Kidney capillary endothelial cell (primary cell): ENCODE measurements at places on chromosomes 3 and 15.

GRCh38 chr3:194364652-194365434 lies 4.7 kb downstream of the LRRC15 start:
- DNase-seq = no peak

GRCh38 chr15:90880381-90881145 lies 3.7 kb upstream of the FES start:
- no peak for DNase-seq

DNA sequence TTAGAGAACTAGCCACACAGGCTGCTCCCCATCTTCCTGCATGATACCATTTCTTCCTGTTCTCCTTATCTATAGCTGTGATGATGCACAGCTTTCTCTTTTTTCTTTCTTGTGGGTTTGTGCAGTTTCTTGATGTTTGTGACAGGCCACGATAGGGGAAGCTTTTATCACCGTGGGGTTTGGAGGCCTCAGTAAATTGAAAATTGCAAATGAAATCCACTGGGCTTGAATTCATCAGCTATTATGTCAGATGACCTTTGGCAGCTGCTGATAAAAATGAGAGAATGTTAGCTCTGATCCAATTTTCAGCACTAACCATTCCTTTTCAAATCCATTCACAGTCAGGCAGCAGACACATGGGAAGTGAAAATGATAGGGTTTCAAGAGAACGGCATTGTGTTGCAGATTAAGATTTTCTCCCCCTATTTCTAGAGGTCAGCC lies 176.9 kb upstream of the SOX2 start:
- no peak for DNase-seq

DNA sequence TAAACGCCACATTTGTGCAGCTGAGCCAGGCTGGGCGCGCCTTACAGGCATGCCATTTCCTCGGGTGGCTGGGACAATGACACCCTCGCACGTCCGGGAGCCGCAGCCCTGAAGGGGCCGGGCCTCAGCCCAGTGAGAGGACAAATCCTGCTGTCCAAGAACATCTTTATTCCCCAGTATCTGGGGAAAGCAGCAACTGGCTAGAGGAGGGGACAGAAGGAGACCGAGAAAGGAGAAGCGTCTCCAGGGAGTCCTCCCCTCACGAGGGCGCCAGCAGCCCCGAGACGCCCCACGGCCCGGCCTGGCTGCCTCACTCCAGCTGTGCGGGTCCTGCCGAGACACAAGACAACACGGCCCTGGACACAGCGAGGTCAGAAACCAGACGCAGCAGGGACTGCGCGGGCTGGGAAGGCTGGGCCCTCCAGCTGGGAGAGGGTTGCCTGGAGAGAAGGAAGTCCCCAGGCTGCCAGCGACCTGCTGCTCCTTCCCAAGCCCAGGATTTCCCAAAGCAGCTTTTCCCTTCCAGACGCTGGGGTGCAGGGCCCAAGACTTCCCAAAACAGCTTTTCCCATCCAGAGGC lies 130.2 kb downstream of the CHSY1 start:
- peak; percentile 18 for DNase-seq

GRCh38 chr3:89447243-89447642 lies 339.8 kb downstream of the EPHA3 start:
- no peak for DNase-seq

- no peak for DNase-seq
Measured at GRCh38 chr3:65314269-65314668, 626.5 kb upstream of the ADAMTS9 start.

- DNase-seq = no peak
Measured at GRCh38 chr3:17052363-17052762, 167.6 kb downstream of the PLCL2 start.

GRCh38 chr15:31384568-31384967 lies 57.9 kb downstream of the KLF13 start:
- DNase-seq = no peak

- DNase-seq = no peak
Measured at GRCh38 chr15:89836267-89837133, 21.8 kb upstream of the ANPEP start.

GRCh38 chr15:74044267-74045110 lies 37.9 kb downstream of the GOLGA6A start:
- no peak for DNase-seq

DNA sequence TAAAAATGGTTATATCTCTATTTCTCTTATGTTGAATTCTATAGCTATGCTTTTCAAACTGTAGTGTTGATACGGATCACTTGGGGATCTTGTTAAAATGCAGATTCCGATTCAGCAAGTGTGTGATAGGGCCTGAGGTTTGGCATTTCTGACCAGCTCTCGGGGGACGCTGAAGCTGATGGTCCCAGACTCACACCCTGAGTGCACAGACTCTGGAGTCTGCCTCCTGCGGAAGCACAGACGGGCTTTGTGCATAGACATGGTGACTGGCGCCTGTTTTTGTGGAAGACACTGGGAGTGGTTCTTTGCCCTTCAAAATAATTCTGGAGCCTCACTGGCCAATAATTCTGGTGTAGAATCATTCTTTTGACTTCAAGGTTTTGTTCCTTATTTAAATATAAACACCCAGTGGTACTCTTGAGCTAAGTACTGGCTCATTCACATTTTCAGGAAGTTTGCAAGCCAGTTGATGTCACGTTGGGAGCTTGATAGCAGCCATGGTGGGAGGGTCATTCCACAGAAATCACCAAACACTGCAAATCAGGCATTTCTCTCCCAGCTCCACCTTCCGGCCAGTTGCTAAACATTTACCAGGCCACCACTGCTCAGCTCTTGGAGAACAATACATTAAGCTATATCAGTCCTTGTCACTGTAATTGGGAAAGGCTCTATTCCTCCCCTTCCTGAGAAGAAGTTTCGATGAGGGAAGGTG lies 19.2 kb downstream of the CLDN11 start:
- no peak for DNase-seq

DNA sequence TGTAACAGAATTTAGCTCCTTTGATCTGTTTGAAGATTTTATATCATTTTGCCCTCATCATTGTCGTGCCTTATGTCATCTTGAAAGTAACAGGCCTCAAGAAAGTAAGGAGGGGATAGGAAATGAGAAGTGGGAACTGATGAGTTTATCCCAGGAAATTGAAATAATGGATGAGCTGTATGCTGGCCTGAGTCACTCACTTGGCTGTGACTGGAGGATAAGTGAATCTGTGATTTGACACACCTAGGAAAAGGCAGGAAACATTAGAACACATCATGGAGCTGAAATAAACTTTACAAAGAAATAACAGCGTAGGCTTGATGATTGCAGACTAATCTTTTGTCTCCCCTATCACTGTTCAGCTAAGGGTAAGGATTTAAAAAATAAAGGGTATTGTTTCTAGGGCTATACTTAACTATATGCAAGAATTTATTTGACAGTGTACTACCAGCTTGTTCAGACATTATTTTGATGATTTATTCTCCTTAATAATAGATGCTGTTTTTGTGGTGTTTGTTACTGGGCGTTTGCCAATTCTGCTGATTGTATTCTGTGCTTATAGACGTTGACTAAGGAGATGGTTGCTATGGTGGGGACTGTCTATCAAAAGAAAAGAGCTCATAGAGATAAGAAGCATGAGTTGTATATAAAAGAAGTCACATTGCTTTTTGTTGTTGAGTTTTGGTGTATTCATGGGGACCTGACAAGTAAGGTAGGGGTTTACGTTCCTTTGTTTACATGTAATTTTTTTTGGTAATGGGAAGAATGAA lies 105.6 kb upstream of the ROPN1 start:
- DNase-seq = peak; percentile 74

DNA sequence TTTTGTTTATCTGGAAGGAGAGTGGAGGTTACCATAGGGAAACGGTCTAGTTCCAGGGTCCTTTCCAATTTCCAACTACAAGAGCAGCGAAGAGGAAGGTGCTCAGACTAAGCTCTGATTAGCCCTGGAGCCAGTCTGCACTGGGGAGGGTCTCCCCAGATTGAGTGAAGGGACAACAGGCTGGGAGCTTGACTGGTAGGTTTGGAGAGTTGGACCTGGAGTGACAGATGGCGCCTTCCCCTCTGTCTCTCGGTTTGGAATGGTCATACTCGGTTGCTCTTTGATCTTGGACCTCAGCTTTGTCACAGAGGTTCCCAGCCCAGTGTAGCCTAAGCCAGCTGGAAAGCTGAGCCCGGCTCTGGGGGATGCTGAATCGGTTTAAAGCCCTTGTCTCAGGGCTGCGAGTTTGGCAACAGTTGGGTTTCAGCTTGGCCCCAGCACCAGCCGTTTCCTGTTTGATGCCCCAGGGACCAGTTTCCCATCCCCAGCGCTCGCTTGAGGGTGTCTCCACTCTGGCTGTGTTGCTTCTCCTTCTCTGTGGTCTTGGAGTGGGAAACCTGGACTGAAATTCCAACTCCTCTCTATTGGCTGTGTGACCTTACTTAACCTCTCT lies 53.1 kb upstream of the ULK4 start:
- no peak for DNase-seq

DNA sequence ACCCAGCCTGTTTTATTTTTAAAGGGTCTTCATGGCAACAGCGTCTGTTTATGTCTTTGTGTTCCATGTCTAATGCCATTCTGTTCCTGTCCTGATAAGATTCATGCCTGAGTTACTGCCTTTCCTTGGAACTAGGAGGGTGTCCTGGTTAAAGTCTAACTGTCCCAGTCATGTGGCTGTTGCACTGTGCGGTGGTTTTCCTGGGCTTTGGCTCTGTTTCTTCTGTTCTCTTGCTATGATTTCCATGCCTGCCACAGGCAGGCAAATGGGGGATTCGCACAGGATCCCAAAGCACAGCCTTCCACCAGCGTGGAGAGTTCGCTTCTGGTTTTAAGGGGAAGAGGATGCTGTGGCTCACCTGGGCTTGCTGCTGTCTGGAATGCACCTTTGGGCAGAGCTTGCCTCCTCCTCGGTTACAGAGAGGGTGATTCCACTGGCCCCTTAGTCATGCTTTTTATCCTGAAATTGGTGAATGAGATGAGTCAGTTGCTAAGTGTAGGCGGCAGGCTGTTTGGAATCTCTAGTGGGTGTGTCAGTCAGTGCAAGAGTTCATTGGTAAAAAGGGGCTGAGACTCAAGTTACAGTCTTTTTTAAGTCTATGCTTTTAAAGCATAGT lies 86.8 kb downstream of the CCK start:
- peak; percentile 56 for DNase-seq

DNA sequence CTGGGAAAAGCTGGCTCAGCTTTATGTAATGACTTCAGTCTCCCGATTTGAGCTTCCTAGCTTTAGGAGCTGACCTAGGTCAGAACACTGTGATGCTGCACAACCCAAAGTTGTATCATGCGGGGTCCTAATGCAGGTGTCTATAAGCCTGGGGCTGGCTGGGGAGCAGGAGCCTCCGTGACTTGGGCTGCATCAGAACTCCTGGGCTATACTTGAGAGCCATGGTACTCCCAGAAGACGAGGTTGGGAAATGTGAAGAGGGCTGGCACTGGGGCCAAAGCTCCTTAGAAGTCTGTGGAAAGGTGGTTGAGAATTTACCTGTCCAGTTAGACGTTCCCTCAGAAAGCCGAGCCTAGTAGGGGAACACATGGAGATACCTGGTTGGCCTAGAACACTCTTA lies 57.0 kb downstream of the BSN start:
- DNase-seq = no peak

DNA sequence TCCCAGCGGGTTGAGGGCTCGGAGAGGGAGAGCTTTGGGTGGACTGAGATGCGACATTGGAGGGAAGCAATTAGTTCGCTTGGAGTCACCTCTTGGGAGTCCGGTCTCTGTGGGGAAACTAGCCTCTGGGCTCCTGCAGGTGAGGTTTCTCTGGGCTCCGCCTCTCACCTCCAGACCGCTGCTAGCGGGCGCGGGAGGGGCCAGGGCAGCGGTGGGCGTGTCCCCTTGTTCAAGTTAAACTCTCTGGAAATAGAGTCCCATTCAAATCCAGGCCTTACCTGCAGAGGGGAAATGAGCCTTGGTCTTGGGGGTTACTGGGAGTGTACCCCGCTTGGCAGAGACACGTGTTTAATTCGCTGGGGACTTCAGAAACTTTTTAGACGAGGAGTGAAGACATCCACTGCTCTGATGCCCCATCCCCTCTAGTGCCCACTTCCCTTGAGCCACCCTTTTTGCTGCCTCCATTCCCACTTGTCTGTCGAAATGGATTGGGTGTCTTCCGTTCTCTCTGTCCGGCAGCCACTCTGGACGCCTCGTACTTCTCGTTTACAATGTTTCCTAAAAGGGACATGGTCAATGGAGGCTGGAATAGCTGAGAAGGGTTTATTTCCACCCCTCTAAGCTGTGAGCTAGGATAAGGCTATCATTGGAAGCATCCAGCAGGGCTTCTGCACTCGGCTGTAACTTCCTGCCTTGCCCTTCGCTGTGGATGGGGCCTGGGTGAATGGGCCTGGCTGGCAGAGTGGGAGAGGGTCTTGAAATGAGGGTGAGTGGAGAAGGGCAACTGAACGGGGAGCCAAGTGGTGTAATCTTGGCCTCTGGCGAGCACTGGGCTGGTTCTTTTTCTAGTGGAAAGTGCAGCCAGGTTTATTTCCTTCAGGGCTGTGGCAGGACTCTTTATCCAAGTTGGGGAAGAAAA lies 1.1 kb downstream of the MITF start:
- DNase-seq = no peak

DNA sequence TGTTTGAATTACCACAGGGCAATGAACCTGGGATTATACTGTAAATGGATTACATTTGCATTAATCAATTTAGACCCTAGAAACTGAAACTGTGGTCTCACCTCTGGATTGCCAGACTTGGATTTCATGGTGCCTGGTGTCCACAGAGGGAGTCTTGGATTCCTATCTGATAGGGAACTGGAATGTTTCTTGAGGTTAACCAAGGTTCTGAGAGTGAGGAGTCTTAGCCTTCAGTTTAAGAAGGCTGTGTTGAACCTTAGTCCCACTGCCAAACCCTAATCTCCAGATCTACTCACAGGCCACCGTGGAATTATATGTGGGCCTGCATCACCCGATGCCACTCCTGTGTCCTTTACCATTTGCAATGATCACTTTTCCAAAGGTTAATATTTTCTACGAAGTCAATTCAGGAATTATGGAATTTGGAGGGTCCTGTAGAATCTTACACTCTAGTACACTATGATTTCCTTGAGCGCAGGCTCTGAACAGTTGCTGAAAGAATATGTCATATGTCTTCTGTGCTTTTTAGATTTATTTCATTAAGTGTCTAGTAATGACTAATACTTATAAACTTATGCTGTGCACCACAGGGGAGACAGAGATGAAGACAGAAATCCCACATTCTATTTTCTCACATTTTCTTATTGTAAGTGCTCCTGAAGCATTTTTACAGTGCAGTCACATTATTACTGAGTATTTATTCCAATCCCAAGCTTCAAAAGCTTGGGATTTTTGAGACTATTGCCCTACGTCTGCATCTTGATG lies 87.9 kb downstream of the EFL1 start:
- DNase-seq = no peak

GRCh38 chr3:180048840-180049239 lies 12.1 kb upstream of the PEX5L start:
- no peak for DNase-seq

DNA sequence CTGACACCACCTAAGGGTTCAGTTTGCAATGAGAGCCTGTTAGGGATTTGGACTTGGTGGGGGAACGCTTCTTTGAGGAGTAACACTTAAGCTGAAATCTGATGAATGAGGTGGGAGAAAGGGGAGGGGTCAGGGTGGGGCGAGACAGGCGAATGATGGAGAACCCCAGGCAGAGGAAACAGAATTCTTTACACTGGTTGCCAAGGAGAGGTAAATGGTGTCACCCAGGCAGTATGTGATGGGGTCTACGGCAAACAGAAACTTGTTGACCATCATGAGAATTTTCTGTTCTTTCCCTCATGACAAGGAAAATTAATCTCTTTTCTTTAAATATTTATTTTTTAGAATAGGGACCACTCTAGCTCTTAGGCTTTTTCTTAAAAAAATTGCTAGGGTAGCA lies 157.2 kb upstream of the MITF start:
- no peak for DNase-seq

GRCh38 chr15:99970891-99971430 lies 237.7 kb upstream of the LYSMD4 start:
- DNase-seq = no peak
